ENCODE measurements at places on chromosomes 4 and X.

DNA sequence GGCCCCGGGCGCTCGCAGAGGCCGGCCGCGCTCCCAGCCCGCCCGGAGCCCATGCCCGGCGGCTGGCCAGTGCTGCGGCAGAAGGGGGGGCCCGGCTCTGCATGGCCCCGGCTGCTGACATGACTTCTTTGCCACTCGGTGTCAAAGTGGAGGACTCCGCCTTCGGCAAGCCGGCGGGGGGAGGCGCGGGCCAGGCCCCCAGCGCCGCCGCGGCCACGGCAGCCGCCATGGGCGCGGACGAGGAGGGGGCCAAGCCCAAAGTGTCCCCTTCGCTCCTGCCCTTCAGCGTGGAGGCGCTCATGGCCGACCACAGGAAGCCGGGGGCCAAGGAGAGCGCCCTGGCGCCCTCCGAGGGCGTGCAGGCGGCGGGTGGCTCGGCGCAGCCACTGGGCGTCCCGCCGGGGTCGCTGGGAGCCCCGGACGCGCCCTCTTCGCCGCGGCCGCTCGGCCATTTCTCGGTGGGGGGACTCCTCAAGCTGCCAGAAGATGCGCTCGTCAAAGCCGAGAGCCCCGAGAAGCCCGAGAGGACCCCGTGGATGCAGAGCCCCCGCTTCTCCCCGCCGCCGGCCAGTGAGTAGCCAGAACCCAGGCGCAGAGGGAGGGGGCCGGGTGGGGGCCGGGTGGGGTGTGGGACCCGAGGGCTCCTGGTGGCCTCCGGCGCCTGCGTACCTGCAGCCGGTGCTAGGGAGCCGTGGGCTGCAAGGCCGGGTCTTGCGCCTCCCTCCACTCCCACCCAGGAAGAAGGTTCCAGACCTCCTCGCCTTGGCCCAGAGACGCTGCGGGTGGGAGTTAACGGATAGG, 534 bp downstream of the MSX1 start:
- DNase-seq: peak; percentile 46

GRCh38 chrX:129842510-129843208, 1.0 kb downstream of the ZDHHC9 start:
- no peak for DNase-seq

- DNase-seq: peak; percentile 73
These were observed 17.7 kb downstream of the SLC10A6 start for GRCh38 chr4:86831262-86832130.

- no peak for DNase-seq
These were observed 33.7 kb upstream of the LIMCH1 start for GRCh38 chr4:41504167-41504818.

DNA sequence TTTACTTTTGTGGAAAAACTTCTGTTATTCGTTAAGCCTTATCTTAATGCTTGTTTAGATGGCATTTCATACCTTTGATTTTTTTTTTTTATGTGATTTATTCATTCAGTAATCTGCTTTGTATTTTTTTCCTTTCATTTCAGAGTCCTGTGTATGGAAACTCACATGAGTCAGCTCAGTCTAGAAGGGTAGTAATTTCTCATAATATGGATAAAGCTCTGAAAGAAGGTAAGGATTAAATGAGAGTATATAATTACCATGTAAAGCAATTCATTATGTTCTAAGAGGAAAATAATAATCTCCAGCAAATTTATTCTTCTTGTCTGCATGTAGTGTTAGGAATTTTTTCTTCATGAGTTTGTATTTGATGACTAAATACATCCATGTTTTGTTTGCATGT, 37.8 kb downstream of the SNX25 start:
- DNase-seq: no peak

DNA sequence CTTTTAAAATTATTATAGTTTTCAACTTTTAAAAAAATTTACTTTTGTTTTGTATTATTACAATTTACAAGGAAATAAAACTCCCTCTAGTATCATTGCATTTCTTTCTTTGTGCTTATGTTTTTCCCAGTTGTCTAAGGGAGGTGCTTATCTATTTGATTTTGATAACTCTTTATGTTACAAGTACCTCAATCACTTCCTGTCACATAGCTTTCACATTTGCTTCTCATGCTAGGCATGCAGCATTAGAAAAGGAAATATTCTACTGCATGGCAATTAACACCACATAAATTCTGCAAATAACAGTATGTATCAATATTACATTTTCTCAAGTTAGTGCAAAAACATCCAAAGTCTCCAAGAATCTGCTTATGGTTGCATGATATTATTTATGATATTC, 180.3 kb upstream of the HS3ST1 start:
- DNase-seq: no peak

DNA sequence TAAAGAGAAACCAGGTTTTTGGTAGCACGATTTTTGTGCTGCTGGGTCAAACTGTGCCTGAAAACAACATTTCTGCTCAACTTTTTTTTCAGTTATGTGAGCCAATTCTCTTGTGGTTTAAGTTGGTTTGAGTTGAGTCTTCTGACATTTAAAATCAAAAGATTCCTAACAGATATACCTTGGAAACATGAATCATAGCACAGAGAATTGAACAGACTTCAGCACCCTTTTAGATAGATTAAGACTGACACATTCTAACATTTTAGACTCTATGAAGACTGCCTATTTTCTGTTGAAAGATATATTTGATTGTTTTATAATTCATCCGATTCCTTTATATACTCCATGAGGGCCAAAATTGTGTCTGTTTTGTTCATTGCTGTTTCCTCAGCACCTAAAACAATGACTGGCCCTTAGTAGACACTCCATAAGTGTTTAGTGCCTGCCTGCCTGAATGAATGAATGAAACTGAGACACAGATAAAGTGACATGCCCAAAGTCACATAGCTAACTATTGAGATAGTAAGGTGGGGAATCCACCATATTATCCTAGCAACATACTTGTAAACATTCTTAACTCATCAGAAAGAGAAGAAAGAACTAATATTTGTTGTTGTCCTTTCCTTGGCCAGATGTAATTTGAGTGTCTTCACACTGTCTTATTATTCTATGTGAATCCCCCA, 624.0 kb downstream of the MID1IP1 start:
- DNase-seq: no peak

DNA sequence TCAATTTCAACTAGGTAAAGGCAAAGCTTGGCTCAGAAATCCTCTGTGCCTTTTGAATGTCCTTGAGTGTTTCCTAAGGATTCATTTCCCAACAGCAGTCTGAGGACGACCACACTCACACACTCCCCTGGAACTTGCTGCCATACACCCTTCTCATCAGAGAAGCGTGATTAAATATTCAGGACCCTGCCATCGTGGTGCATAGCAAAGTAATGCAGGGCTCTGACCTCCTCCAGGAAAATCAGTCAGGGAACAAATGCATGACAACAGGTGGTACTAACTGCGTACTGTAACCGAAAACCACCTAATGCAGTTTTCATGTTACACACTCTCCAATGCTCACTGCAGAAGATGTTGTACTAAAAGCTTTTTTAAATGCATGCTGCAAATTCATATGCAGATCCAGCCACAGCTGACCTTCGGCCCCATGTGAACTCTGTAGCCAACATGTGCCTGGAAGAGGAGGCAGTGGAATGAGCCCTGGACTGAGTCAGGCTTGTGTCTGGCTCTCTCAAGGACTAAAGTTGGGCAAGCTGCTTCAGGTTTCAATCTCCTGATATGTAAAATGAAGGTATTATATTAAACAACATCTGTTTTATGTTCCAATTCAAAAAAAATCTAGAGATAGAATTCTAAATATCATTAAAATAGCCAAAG, 238.3 kb downstream of the KCNIP4 start:
- DNase-seq: no peak

GRCh38 chr4:36414248-36414647, 132.8 kb downstream of the DTHD1 start:
- DNase-seq: no peak

GRCh38 chr4:76311896-76312331, 5.4 kb downstream of the STBD1 start:
- DNase-seq: no peak

DNA sequence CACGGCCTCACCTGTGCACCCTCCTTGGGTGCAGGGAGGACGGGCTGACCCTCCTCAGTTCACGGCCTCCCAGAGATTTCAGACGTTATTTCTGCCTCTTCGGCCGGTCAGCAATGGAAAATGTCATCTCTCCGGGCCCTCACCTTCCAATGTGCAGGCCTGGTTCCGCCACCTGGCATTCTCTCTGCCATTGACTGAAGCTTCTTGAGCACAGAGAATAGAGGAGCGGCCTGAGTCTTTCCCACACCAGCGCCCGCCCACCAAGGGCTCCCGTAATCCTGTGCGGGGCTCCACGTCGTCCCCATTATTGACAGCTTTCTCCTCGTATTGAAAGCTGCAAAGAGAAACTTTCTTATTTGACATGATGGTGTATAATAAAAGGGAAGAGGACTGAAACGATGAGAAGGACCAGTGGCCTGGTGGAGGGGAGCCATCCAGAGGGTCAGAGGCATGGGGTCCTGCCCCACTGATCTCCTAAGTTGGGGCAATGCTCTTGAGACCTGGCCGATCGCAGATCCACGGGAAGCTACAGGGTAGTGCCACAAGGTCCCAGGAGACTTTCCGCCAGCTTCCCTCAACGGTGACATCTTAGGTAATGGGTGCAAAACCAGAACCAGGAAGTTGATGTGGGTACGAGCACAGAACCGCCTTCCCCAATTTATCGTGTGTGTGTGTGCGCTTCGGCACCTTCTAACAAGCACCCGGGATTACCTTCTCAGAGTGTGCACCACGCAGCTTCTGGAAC, 20.6 kb downstream of the HTRA3 start:
- peak; percentile 33 for DNase-seq

DNA sequence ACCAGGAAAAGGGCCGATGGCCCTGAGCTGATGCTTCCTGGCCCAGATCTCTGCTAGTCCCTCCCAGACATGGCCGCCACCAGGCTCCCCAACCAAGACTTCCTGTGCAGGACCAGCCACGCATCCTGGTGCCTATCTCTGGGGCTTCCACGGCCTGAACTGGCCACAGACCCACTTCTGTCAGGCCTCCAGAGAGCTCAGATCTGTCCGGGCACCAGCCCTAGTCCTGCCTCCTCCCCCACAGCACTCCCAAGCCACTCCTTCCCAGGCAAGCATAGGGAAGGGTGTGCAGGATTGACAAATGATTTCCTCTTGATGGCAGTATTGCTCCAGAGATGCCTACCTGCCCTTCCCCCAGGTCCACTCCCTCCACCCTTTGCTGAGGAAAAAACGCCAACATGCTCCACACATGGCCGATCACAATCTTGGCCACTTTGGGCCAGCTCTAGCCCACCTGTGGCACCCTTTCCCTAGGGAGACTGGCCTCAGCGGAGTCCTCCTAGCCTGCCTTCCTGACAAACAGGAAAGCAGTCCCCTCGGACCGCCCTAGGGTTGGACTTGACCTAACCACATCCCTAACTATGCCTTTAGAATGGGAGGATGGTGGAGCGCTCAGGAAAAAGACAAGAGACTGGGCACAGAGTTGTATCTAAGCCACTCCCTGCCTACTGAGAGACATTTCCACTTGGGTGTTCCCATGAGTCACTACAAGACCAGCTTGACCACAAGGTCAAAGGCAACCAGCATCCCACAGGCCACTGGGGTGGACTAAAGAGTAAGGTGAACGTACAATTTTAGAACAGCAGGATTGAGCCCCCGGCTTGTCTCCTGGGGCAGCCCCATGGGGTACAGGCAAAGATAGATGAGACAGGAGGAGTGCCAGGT, 277.5 kb upstream of the AGTR2 start:
- no peak for DNase-seq

DNA sequence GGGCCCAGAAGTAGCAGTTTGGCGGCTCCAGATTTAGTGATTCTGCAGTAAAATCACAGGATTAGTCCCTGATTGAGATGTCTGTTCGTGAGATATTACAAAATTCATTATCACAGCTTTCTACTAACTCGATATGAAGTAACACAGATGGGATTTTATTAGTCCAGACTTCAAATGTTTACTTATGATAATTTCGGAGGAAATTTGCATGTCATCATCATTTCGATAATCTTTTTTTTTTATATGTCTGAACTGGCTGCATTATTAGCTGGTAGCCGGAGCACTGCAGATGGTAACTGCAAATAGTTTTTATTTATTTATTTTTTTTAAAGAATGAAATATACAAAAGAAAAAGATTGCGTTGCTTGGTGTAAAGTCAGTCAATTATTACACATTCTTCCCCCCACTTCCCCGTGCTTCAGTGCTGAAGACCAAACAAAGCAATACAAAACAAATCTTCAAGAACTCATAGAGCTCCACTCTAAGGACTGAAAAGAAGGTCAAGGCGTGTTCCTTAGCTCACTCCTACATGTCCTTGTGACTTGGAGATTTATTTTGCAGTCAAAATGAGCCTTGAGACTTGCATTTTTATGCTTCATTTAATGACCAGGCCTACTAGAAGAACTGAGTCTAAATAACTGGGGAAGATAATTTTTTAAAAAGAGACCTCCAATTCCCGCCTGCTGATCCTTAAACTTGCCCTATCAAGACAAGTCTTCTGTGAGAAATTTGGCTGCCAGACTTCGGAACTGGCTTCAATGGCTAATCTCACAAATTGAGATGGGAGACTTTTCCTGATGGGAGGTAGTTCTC, 11.7 kb upstream of the PITX2 start:
- DNase-seq: no peak

GRCh38 chrX:149799938-149800337, 18.2 kb downstream of the MAGEA9 start:
- DNase-seq: no peak

- no peak for DNase-seq
These were observed 140.6 kb downstream of the ARSF start for GRCh38 chrX:3181846-3182245.

DNA sequence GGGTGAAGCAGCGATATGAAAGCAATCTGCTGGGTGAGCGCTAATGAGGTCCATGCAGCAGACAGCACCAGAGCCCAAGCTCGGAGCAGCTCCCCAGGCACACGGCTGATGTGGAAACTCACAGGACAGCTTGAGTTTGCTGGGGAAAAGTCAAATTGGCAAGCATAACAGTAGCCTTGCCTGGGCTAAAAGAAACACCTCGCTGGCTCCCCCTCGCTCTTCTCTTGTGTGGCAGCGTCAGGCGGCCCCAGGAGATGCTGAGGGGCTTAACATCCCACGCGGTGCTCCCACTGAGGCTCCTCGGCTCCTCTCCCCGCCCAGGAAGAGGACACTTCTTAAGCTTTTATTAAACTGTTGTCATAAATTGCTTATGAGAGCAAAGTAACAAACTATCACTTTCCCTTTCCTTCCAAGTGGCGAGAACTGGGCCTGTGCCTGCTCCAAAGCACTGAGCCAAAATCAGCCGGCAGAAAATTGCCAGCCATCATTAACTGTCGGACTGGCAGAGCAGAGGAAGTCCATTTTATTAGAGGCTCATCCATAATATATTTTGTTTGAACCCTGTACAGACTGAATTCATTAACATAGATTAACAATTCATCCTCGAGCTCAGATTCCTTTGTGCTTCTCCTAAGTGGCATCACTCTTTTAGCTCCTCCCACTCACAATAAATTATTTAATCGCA, 111.4 kb downstream of the TSPAN5 start:
- no peak for DNase-seq

DNA sequence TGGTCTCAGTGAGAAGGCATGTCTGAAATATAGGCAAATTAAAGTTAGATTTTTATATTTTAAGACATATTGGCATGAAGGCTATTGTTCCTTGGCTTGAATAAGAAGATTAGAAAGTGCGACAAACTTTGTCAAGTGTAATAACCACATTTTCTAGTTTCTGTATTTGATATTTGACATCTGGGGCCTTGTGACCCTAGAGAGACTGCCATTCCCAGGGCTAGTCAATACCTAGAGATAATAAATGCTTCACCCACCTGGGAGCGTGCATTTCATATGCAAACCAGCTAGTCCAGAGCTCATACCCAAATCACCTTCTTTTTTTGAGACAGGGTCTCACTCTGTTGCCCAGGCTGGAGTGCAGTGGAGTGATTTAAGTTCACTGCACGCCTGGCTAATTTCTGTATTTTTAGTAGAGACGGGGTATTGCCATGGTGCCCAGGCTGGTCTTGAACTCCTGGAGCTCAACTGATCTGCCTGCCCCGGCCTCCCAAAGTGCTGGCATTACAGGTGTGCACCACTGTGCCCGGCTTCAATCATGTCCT, 62.6 kb downstream of the COQ2 start:
- no peak for DNase-seq

Measured in RWPE2 (cell line).